Hypothalamus (tissue), 51 donors: ENCODE measurements at places on chromosomes 6 and 20.

DNA sequence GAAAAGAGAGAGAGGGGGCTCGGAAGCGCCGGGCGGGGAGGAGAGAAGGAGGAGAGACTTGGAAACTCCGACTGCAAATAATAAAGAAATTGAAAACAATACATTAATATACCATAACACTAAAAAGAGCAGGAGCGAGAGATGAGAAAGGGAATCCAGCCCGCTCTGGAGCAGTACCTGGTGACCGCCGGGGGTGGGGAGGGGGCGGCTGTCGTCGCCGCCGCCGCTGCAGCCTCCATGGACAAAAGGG, 338 bp downstream of the E2F3 start:
- DNase-seq = peak; percentile 21

DNA sequence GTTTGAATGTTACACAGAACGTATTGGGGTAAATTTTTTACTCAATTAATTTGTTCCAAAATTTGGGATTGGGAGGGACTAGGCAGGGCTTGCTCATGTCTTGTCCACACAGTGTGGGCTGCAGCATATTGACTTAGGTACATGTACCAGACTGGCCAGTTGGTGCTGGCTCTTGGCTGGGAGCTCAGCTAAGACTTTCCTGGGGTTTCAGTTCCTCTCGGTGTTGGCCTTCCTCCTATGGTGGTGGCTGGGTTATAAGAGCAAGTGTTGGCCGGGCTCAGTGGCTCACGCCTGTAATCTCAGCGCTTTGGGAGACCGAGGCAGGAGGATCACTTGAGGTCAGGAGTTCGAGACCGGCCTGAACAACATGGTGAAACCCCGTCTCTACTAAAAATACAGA, 4.9 kb downstream of the CENPQ start:
- no peak for DNase-seq

- DNase-seq = no peak
These were observed 3.8 kb upstream of the APCDD1L start for GRCh38 chr20:58518896-58519593.

DNA sequence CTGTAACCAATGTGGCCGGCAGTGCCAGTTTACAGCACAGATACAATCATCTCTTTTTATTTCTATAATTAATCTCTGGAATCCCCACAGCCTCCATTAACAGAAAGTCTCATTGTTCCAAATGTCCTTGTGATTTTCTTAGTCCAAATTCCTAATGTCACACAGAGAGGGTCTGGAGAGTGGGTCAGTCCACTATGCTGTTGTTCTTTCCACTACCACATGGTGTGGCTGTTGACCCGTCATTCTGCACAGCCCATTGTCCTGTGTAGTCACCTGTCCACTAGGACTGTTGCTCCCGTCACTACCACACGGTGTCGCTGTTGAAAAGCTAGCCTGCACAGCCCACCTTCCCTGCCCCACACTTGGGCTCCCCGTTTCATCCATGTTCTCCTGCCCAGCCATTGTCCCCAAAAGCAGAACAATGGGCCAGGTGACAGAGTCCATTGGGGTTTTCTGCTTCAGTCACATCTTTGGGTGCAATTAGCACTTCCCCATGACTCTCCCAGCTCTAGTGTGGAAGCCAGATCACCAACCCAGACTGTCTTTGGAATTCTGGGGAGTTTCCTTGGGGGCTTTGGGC, 8.6 kb upstream of the LBP start:
- peak; percentile 55 for DNase-seq

DNA sequence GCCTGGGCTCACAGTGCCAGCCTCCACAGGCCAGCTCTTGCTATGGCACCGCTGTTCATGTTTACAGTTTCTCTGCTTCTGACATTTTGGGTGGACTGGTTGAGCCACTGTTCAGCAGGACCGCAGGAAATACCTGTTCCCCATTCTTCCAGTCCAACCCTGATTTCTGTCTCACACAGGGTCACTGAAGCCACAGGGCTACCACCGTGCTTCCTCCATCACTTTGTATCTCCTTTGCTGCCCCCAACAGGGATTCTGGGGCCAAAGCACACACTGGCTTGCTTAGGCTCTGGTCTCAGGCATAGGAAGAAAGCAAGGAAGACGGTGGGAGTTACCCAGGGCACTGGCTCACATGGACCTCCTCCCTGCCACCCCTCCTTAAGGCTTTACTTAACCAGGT, 164.5 kb downstream of the UNC5CL start:
- no peak for DNase-seq

DNA sequence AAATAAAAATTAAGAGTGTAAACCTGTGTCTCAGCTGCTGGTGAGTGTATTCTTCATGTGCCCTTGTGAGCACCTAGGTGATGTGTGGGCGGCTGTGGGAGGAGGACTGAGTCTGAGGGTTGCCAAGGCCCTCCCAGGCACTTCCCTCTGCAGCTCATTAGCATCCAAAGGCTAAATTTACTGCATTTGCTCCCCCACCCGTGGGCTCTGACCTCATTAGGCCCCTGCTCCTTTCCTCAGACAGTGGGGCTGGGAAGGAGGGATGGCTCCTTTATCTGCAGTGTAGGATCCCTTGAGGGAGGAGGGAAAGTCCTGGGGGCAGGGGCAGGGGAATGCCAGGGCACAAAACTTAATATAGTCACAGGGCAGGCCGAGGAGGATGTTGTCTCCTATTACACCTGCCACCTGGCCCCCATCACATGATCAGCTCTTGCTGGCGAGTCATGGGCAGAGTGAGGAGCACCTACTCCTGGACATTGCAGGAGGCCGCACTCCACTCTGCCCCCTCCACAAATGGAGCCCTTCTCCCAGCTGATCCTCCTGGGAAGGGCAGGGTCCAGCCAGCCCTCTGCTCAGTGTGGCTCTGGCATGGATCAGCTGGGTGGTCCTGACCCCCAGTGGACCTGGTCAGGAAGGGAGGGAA, 133.2 kb downstream of the MRPL14 start:
- no peak for DNase-seq

DNA sequence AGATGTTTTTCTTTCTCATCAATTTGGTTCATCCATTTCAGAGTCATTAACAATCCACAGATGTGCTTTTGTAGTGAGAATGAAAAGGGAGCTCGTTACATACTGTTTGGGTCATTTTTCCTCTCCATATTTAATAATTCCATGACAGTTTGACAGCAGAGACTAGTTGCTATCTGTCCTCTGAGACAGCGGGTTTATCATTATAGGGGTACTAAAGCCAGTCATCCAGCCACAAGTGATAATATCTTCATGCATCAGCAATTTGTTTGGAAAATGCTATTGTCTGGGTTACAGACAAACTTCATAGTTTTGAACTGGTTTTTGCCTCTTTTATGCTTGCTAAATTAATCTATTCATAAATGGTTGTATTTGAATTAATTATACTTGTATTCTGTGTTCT, 350.6 kb upstream of the FLRT3 start:
- DNase-seq = no peak

DNA sequence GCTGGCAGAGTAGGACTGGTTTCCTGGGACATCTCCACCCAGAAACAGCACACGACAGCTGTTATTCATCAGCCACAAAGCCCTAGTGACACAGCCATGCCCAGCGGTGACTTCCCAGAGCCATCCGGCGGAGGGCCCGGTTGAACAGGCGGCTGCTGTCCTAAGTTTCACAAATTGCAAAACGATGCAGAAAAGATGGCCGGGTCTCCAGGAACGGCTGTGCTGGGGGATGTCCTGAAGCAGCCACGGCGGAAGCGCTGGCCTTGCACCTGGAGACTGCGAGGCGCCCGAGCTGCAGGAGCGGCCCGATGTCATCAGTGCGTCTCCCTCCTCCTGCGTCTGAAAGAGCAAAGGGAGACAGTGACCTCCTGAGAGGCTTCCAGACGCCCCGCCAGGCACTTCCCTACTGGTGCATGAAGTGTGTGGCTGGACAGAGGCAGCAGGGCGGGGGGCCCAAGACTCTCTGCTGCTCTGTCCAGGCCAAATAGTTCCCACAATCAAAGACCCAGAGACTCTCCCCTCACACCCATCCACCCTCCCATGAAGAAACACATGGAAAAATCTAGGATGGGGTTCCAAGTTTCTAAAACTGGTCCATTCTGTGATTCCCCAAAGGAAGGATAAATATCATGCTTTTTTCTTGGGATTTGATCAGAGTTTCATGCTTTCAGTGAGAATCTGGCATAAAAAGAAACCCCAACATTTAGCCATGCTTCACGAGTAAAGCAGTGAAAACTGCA, 44.0 kb downstream of the SSR1 start:
- DNase-seq = no peak

DNA sequence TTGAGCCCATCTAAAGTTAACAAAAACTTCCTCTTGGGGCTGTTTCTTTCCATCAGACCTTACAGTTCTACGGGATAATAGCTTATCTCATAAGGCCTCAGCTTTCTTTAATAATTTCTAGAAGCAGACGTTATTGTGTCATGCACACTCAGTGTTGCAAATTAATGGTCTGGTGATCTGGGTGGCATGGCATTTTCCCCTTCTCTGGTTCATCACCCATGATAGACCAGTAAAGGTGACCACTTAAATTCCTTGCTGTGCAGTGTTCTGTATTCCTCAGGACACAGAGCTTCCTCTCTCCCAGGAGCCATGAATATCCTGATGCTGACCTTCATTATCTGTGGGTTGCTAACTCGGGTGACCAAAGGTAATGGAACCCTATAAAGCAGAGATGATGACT, at the start of gene DEFB125:
DEFB125 (plus strand) TSS at position 272 of the 400 bp plus-strand sequence; CDS start at position 310, 38 bp downstream.
- DNase-seq = no peak

GRCh38 chr6:97198046-97198565, 84.9 kb downstream of the MMS22L start:
- DNase-seq = no peak

DNA sequence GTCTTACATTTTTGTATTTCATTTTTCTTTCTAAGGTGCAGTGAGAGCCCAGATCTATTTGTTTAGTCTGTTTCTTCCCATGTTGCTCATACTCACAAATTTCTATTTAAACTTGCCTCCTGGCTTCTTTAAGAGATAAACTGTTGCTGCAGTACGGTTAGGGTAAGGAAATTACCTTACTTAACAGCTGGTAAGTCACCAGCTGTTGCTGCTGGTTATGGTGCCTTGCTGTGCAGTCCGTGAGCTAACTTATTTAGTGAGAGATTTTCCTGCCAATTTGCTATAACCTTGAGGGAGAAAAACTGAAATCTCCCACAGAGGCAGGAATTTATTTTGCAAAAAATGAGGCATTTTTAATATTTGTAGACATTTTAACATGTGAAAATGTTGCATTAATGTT, 261.0 kb downstream of the UST start:
- no peak for DNase-seq

DNA sequence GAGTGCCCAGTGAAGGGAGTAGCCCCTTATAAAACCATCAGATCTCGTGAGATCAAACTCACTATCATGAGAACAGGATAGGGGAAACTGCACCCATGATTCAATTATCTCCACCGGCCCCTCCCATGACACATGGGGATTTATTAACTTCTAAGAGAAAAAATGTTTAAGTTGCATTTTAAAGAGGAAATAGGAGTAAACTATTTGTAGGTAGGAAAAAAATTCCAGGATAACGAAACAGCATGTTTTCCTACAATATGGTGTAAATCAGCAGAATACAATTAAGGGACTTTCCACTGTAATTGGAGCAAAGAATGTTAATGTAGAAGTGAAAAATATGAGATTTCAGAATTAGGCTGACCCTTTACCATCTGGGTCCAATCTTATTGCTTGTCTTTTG, 63.9 kb downstream of the FBXO5 start:
- DNase-seq = no peak

- DNase-seq = no peak
These were observed 106.5 kb downstream of the PHF3 start for GRCh38 chr6:63742060-63742459.

DNA sequence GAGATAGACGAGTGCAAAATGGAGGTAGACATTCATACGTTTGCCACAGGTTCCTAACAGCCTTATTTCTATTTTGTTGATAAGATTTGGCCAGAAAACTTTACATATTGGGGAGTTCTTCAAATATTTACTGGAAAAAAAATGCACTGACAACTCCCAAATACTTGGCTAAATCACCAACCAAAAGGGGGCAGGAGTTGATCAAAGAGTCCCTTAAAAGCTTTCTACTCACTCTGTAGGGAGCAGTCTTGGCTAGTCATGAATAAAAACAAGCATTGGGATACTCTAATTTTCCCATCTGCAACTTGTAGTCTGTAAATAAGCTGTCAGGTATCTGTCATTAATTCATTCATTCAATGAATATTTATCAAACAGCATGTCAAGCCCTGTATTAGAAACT, 18.4 kb downstream of the TENT5A start:
- no peak for DNase-seq

DNA sequence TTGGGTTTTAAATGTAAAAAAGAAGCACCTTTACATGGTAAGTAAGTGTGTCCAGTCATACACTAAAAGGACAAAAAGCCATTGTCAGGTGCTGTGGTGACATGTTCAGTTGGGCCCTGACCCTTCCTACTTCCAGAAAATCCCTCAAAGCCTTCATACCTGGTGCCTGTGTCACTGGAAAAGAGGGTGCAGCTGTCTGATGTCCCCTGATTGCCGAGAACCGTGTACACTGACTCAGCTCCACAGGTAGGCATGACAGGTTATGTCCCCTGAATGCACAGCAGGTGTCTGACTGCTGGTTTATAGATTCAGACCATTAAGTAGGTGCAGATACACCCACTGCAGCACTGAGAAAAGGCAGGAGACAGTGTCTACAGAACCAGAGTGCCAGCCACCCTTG, 99.1 kb downstream of the FOXC1 start:
- no peak for DNase-seq

GRCh38 chr6:149387779-149388512, 12.1 kb upstream of the SUMO4 start:
- no peak for DNase-seq

DNA sequence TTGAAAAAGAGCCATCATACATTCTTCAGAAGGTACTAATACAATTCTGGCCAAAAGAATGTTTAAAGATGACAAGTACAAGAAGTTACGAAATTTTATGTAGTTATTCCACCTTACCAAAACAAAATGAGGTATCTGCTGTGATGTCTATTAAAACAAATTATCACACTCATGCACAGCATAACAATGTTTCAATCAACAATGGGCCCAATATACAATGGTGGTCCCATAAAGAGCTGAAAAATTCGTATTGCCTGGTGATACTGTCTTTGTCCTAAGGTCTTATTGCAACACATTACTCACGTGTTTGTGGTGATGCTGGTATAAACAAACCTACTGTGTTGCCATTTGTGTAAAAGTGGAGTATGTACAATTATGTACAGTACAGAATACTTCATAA, 3.6 kb upstream of the NUP153 start:
- no peak for DNase-seq

- no peak for DNase-seq
These were observed 14.1 kb upstream of the MAK start for GRCh38 chr6:10852361-10852960.

DNA sequence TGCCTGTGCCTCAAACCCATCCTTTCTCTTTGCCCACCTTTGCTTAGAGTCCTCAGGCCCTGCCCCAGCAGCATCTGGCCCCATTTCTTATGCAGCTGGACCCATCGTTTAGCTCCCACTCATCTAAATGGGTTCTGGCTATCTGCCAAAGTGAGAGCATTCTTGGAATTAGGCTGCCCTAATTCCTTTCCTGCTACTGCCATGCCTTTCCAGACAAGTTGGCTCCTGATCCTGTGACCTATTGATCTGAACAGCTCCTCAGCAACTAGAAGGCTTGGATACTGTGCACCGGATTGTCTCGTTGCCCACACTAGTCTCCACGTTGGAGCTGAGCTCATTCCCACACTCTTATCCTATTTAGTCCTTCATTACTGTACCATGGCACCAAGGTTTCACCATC, 22.9 kb downstream of the DZANK1 start:
- DNase-seq = no peak
